CD4-positive, alpha-beta T cell treated with Interleukin-1 beta for 1 hour (primary cell): ENCODE measurements at places on chromosomes 3 and 15.

- no peak for DNase-seq
Measured at GRCh38 chr3:81485444-81485865, 276.0 kb downstream of the GBE1 start.

GRCh38 chr15:93241696-93242585 is 152.9 kb upstream of the RGMA start:
- DNase-seq = no peak

GRCh38 chr15:88897456-88898194 is 2.3 kb upstream of the HAPLN3 start:
- peak; percentile 88 for DNase-seq

DNA sequence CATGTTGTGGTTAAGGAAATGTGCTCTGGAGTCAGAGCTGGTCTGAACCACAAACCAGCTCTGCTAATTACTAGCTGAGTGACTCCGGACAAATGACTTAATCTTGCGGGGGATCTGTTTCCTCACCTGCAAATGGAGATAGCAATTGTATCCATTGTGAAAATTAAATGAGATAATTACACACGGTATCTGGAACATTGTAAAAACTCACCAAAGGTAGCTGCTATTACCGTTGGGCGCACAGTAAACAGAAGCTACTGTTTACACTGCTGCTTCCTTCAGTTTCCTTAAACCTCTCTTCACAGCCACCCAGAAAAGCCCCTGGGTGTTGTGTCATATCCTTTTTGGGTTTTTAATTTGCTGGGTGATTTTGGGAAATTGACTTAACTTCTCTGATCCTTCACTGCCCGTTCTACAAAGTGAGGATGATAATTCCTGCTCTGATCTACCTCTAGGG is 107.8 kb downstream of the MEGF11 start:
- no peak for DNase-seq
